ENCODE measurements at places on chromosomes 4 and X.

- no peak for DNase-seq
Measured at GRCh38 chr4:120055162-120055561, 11.5 kb downstream of the MAD2L1 start.

DNA sequence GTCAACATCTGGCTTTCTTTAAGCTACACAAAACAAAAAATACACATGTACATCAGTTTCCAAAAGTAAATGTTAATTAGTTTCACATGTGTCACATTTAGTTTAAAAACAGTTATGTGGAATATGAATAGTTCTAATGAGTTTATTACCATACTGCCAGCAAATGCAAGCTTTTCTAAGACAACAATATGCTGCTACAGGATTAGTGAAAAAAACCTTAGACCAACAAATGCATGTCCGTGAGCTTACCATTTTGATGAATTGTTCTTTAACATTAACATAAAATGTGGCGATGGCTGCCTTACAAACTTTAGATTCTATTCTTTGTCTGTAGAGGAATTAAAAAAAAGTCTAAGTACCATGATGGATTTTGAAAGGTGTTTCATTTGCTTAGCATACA is 31.8 kb downstream of the CENPU start:
- no peak for DNase-seq

DNA sequence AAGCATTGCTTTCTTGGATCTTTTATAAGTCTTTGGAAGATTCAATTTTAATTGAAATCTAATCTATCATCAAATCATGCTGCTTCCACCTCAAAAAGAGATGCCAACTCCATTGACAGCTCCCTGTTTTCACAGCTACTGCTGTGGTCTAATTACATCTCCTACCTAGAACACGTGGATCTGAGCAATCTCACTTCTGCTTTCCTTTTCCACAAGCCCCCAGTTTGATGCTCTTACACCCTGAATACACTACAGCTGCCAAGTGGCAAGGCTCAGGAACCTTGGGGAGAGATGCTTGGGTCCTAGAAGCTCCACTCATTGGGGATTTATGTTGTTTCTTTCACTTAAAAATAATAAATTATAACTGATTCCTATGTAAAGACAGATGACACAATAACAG is 172.0 kb downstream of the CFAP299 start:
- DNase-seq: no peak

- DNase-seq: no peak
Measured at GRCh38 chr4:153224474-153224873, 20.2 kb downstream of the TRIM2 start.

GRCh38 chrX:1212532-1212931 is at the start of gene CRLF2:
Gene CRLF2 (minus strand): TSS chrX:1212649. CDS start chrX:1212634, 15 bp downstream.
- DNase-seq: peak; percentile 40

DNA sequence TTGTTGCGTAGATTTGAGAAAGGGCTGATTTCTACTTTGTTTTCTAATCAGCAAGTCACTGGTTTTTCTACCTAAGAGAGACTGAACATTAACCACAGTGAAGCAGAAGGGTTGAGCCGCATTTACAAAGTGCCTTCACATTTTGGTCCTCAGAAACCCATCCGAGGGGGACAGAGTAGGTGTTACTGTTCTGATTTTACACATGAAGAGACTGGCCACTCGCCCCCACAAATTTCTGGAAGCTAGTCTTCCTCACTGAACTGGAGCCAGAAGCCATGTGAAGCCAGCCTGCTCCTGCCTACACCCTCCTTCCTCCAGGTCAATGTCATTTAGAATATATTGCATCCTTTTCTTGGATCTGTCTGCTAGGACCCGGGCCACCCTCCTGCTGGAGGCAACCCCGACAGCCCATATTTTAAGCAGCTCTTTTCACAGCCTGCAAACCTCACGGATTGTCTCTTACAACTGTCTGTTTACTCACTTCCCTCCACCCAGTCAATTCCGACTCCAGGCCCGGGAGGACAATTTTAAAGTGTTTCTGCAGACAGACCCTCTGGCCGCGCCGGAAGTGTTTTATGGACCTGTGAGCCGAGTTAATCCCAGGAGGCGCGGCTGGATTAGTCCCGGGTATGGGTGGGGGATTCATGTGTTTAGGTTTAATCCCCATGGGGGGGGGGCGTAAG is 73.2 kb upstream of the BCOR start:
- DNase-seq: peak; percentile 59
